Fibroblast of skin of abdomen (primary cell): ENCODE measurements at places on chromosomes 1 and 21.

DNA sequence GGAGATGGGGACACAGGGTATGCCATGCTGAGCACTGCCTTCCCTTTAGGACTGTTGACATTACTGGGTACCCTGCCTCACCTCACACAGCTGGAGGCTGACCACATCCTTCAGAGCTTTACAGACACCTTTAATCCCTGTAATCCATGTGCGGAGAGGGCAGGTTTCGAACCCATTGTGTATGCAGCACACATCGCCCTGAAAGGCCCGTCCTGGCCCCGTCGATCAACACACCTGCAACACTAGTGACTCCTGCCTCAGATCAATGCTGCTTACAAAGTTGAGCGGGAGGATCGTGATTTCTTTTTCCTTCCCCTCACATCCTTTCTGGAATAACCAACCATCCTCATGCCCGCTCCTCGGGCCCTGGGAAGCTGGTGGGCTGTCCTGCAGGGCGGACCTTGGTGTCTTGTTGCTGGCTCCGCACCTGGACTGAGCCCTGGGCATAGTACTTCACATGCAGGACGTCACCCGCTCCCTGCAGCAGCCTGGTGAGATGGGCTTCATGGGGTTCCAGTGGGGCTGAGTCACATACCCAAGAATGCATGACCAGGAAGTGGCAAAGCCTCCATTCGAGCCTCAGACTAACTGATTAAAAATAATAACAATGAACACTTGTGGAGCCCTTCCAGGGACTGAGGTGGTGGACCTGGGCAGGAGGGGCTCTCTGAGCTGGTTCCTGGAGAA lies 403.6 kb downstream of the PTPRU start:
- peak; percentile 56 for DNase-seq

- DNase-seq, result peak; percentile 47
Observed at GRCh38 chr1:2174348-2175054, 20.1 kb downstream of the FAAP20 start.

DNA sequence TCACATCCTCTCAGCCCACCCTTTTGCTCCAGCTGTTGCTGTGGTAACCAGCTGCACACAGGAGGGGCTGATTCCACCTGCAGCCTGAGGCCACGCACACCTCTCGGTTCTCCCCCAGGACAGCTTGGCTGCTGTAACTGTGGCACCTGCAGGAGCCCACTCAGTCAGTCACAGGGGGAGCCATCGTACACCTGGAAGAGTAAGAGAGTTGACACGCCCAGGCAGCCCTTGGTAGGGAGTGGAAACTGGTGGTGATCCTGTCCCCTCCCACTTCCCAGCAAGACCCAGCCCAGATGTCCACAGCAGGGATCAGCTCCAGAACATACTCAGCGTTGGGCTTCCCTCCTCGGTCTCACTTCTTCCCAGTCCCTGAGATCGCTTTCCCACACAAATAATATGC lies 32.2 kb upstream of the BACE2 start:
- DNase-seq, result no peak

DNA sequence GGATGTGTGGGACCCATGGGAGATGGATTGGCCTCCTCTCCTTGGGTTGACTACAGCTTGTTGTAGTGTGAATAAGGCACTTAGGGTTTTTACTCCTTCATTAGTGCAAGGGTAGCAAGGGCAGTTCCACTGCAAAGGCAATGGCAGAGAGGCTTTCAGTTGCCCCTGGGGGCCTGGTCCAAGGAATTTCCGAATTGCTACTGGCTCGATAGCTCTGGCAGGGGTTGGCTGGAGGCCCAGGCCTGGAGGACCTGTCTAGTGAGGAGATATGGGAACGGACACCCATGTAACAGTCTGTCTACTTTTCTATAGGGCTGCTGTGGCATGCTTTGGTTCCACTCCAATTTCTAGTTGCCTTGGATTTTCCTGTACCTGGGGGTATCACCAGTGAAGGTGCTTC lies 218.9 kb upstream of the C1orf105 start:
- no peak for DNase-seq

DNA sequence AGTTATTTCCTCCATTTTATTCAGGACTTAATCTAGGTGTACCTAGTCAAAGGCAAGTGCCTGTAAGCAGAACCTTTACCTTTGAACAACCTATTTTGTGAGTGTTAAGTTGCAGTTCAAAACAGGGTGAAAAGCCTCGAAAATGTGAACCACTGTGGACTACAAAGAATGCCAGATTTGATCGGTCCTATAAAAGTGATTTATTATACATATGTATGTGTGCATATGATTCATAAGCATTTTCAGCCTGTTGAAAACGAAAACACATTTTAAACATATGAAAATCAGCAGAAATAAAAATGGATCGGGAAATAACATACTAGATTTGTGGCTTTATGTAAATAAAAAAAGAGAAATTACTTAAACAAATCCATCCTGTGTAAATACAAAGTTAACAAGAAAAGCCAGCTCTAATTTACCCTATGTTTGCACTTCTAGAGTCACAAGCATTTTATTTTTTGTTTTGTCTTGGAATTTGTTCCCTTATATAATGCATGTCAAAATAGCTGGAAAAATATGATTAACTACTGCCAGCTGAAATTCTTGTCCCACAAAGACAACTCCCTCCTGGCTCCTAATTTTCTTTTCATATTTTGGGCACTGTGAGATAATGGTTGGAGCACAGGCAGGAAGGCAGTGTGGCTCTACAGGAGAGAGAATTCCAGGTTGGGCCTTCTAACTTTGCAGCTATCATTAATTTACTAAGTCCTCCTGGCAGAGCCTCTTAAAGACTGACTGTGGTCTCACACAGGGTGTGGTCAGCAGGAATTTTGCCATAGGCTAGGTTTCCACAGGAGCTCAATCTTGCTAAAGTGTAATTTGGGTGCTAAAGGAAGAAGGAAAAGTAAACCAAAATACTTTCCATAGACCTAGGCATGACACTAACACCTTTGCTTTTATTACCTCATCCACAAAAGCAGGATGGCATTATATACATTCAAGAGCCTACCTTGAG lies 70.2 kb upstream of the CDC42BPA start:
- no peak for DNase-seq

DNA sequence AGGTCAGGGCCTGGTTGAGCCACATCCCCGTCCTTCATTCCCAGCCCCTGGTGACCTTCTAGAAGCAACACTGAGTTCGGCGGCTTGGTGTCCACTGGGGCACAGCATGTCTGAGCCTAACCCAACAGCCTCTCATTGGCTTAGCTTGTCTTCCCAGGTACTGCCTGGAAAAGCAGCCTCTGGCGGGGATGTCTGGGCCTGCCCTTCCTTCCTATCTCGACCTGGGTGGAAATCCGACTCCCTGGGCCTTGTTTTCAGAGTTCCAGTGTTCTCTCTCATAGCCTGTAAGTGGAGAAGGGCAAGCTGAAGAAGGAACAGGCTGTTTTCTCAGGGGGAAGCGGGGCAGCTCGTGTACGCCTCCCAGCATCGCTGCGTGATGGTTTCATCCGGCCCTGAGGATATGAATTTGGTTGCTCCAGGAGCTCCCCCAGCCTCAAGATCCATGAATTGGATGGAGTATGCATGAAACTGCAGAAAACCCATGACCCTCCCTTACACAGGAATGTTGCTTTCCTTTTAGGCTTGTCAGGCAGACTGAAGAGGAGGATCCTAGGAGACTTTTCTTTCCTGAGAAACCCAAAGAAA lies 116.5 kb upstream of the IRF2BP2 start:
- peak; percentile 27 for DNase-seq
